ENCODE measurements at places on chromosomes 4 and X.

DNA sequence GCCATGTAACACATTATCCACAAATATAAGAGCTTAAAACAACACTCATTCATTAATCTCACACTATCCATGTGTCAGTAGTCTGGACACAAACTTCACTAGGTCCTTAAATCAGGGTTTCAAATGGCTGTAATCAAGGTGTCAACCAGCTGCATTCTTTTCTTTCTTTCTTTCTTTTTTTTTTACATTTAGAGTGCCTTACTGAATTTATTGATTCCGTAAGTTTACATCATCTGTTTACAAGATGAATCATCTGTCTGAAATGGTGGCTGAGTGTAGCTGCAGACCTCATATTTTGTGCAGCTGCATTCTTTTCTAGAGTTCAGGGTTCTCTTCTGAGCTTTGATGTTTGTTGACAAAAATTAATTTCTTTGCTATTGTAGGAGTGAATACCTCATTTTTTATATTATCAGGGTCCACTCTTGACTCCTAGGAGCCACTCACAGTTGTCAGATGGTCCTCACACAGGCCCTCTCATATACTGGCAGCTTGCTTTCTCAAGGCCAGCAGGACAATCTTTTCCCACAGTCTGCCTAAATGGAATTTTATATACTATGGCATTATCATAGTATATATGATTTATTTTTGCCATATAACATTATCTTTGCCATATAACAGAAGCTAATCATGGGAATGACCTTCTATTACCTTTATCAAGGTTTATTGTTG, 37.8 kb downstream of the SPOCK3 start:
- H3K4me1 ChIP-seq: no peaks in the 10 kb centered on the region
- no peak overlapping the region for H3K4me3 ChIP-seq
- H3K36me3 ChIP-seq: no peaks in the 10 kb centered on the region
- H3K27ac ChIP-seq: no peak overlapping the region
- no peak for DNase-seq

GRCh38 chr4:141899541-141899940, 263.2 kb downstream of the IL15 start:
- no peak overlapping the region for H3K27ac ChIP-seq
- H3K4me3 ChIP-seq: no peak overlapping the region
- H3K4me1 ChIP-seq: no peaks in the 10 kb centered on the region
- no peak for DNase-seq
- H3K36me3 ChIP-seq: no peaks in the 10 kb centered on the region
- no peaks in the 10 kb centered on the region for H3K27me3 ChIP-seq

- DNase-seq: no peak
- H3K4me3 ChIP-seq: no peak overlapping the region
- H3K27ac ChIP-seq: no peak overlapping the region
- H3K4me1 ChIP-seq: no peaks in the 10 kb centered on the region
- no peaks in the 10 kb centered on the region for H3K27me3 ChIP-seq
These were observed 49.1 kb downstream of the MID1 start for GRCh38 chrX:10571260-10571659.

- H3K4me1 ChIP-seq: no peaks in the 10 kb centered on the region
- no peak for DNase-seq
- no peak overlapping the region for H3K4me3 ChIP-seq
- no peaks in the 10 kb centered on the region for H3K36me3 ChIP-seq
- H3K27me3 ChIP-seq: no peaks in the 10 kb centered on the region
These were observed 135.3 kb upstream of the TENM3 start for GRCh38 chr4:182107931-182108330.

DNA sequence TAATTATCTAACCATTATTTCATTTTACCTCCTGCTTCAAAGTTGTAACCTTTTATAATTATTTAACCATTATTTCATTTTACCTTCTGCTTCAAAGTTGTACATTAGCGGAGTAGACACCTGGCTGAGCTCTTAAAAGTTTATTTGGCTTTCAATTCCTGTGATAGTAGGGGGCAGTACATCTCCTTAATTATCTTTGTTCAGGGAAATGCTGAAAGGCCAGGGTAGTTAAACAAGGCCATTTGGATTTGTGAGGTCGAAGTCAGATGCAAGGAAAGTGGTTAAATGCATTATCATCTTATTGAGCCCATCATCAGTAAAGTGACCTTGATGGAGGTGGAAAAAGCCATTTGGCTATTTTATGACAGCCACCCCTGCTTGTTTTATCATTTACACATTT, 210.6 kb downstream of the TENM3 start:
- no peak for DNase-seq
- H3K36me3 ChIP-seq: no peaks in the 10 kb centered on the region
- H3K4me1 ChIP-seq: peaks cover 3% of the 10 kb centered on the region
- no peak overlapping the region for H3K27ac ChIP-seq
- peaks cover 30% of the 10 kb centered on the region for H3K27me3 ChIP-seq

DNA sequence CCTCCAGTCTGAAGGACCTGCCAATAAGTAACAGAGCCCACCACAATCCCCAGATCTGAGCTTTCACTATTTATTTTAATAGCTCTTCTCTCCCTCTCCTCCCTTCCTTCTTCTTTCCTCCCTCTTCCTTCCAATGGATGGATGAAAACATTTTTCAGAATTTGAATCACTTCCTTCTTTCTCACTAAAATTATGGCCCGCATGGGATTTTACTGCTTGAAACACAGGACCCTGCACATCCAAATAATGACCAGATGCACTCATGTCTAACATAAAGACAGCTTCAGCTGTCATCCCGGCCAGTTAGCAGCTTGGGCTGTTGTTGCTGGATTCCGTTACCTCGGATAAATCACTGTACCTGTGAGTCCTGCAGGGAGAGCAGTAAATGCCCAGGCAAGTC, 5.4 kb upstream of the PHEX start:
- no peaks in the 10 kb centered on the region for H3K27me3 ChIP-seq
- no peak for DNase-seq
- H3K4me1 ChIP-seq: peaks cover 9% of the 10 kb centered on the region
- H3K27ac ChIP-seq: no peak overlapping the region
- H3K4me3 ChIP-seq: no peak overlapping the region
- H3K36me3 ChIP-seq: no peaks in the 10 kb centered on the region

Measured in activated T-helper 2 cell treated with anti-CD3 and anti-CD28 coated beads, Interferon-gamma antibody, Interleukin-2, Interleukin-4, amounts not matched to agents 10 μg/mL and 5 μg/mL and 100 μg/mL, durations not matched to agents 14 hours and 24 hours and 36 hours (primary cell).